Fibroblast of skin of right biceps (primary cell): ENCODE measurements at places on chromosomes 1 and 21.

GRCh38 chr1:32609180-32609579 lies 41.2 kb downstream of the ZBTB8OS start:
- DNase-seq = no peak

- peak; percentile 48 for DNase-seq
These were observed 13.4 kb downstream of the CFAP74 start for GRCh38 chr1:1990222-1990621.

GRCh38 chr1:59570524-59570923 lies 244.2 kb upstream of the HOOK1 start:
- no peak for DNase-seq

DNA sequence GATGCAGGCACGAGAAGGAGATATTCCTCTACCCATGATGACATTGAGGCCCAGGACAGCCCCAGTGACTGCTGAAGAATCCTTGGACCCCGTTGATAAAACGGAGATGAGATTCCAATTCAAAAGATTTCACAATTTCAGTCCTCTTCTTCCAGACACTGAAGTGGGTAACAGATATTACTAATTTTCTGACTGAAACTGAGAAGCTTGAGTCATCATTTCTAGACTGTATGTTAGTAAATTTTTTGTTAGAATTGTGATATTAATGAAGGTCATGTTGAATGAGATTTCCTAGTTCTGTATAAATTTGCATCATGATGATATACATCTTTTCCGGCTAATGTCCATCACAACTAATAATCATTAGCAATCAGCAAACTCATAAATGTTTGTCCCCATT lies 185.8 kb downstream of the CHRM3 start:
- DNase-seq = no peak

- DNase-seq = no peak
These were observed 381.1 kb upstream of the NCAM2 start for GRCh38 chr21:20617130-20617529.

- no peak for DNase-seq
These were observed 18.2 kb downstream of the CAP1 start for GRCh38 chr1:40058453-40059337.

DNA sequence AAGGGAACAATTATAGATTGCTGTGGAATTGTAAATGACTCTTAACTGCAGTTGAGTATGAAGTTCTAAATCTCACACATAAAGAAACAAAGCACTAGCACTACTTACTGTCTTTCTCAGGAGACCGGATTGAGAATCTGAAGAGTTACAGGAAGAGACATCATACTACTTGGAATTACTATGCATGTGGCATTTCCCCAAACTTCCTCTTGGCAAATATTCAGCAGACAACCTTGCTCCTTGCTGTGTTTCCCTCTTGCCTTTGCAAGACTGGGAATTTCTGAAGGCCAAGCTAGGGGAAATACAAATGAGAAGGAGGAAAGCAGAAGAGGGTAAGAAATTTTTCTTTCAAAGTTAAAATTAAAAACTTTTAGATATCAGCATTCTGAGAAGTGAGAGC lies 173.6 kb upstream of the KCTD3 start:
- DNase-seq = no peak

- DNase-seq = no peak
These were observed 87.1 kb upstream of the ACTRT2 start for GRCh38 chr1:2934156-2934540.

GRCh38 chr1:67053535-67053784 lies 488 bp downstream of the SLC35D1 start:
- peak; percentile 63 for DNase-seq

- no peak for DNase-seq
These were observed 21.5 kb downstream of the PTPRF start for GRCh38 chr1:43552059-43552742.

- no peak for DNase-seq
These were observed 1.2 kb upstream of the EPHA10 start for GRCh38 chr1:37765916-37766664.

DNA sequence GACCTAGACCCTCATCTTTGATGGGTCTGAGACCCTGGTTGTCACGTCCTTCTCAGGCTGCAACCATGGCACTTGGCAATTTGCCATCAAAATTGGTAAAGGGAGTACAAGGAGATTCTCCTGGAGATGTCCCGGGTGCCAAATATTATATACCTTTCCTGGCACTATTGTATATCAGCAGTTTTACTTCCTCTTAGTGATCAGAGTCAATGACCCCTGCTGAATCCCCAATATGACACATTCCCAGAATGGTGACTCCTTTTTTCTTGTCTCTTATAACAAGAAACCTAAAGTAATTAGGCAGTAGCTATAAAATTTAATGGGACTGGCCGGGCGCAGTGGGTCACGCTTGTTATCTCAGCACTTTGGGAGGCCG lies 39.6 kb upstream of the CDC42BPA start:
- DNase-seq = no peak

GRCh38 chr1:56418151-56418631 lies 161.2 kb downstream of the PLPP3 start:
- DNase-seq = no peak

DNA sequence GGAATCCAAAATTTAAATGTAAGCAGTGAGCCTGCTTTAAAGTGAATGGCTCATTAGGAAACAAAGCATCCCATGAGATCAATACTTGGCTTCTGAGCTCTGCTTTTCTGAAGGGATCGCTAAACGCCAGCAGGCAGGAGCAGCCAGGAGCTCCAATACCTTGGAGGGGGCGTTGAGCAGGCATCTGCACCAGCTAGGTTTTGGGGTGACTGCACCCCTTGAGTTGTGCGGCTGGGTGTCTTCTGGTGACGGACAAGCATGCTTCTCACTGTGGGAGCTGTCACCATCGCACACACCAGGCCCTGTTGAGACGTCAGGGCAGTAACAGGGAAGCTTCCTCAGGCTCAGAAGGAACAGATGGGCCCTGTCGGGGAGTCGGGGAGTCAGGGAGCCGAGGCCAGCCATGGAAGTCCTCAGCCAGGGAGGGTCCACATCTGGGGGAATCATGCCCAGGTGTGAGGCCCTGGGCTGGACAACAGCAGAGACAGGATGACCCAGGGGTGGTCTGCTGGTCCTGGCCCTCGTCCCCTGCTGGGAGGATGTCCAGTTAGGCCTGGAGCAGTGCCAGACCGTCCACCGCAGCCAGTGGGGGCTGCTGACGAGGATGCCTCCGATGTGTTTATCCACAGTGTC lies 57.9 kb upstream of the ADARB1 start:
- DNase-seq = no peak

- no peak for DNase-seq
These were observed 6.2 kb downstream of the CFAP410 start for GRCh38 chr21:44332965-44333364.

- no peak for DNase-seq
These were observed 14.4 kb downstream of the FHAD1 start for GRCh38 chr1:15261155-15262002.

DNA sequence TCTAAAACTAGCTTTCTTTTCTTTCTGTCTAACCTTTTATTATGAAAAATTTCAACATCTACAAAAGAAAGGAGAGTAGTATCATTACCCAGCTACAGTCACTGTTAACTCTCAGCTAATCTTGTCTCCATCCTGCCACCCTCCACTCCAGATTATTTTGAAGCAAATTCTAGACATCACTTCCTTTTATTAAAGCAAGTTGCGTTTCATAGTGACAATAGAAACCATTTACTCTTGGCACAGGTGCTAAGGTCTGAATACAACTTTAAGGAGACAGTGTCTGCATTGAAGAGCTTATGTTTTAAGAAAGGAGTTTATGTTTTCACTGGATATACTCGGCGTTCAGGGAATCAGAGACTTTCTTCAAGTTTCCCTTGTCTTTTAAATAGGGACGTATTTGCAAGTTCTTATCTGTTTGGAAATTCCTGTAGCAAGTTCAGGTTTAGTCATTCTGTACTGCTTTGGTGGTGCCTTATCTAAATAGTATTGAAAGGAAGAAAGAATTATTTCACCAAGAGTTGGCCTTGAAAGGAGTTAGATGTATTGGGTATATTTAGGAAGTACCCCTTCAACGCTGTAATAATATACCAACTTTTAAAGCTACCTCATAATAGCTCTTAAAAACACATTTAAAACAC lies 42.7 kb downstream of the ITSN1 start:
- DNase-seq = no peak

DNA sequence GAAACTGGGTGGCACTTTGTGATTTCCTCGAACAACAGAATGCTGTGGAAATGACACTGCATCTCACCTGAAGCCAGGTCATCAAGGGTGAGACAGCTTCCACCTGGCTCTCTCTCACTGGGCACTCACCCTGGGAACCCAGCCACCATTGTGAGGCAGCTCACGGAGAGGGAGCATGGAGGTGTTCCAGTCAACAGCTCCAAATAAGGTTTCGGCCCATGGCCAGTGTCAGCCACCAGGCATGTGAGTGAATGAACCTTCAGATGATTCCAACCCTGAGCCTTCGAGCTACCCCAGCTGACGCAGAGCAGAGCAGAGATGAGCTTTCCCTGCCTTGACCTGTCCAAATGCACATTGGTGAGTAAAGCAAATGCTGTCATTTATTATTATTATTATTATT lies 58.1 kb downstream of the SYDE2 start:
- no peak for DNase-seq

GRCh38 chr1:88655685-88656299 lies 28.3 kb upstream of the PKN2 start:
- peak; percentile 31 for DNase-seq

DNA sequence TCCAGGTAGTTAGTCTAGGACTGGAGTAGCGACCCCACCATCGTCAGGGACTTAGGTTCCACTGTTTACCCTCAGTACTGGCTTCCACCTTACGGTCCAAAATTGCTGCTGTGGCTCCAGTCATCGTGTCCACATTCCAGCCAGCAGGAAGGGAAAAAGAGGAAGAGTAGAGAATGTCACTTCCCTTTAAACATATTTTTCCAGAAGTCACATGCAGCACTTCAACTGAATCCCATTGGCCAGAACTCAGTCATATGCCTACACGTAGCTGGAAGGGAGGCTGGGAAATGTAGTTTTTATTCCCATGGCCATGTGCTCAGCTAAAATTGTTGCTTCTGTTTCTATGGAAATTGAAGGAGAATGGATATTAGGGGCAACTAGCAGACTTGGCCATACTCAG lies 84.1 kb upstream of the SELENON start:
- no peak for DNase-seq

DNA sequence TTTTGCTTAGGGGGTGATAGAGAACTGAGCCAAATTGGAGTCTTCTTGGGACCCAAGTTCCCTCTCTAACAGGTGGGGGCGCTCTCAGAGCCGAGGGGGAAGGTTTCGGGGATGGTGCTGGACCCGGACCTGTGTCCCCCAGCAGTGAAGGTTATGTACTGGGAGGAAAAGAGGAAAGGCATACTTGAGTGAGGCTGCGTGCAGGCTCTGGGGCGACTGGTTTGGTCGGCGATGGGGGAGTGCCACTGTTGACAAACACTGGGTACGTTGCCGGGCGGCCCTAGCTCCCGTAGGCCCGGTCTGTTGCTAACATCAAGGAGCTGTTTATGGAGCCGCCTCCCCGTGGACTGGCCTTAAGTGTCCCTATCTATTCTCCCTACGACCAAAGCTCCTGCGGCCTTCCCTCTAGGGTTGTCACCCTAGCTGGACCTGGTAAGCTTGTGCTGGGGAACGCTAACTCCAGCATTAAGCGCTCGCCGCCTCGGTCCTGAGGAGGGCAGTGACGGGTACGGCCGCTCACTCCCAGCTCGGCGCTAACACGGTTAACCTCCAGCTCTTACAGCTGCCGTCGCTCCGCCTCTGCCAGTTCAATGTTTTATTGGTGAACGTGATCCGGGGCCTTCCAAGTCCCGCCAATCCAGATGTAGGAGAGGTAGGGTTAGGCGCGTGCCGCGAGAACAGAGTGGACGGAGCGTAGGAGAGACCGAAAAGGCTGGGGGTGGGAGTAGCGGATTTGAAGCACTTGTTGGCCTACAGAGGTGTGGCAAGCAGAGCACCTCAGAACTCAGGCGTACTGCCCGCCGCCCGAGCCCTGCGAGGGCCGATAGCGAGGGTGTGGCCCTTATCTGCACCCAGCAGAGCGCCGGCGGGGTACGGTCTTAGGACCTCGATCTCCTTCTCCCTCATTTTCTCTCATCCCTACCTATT lies at the start of gene PPOX:
PPOX (plus strand) TSS at position 685 of the 927 bp plus-strand sequence. CDS start 422 bp downstream, outside the sequence.
- peak; percentile 97 for DNase-seq

- peak; percentile 43 for DNase-seq
These were observed 44.2 kb upstream of the MARK1 start for GRCh38 chr1:220483700-220484099.

GRCh38 chr1:241012708-241013340 lies 344.2 kb downstream of the RGS7 start:
- DNase-seq = no peak

GRCh38 chr1:181192316-181192715 lies 103.8 kb downstream of the IER5 start:
- DNase-seq = no peak

DNA sequence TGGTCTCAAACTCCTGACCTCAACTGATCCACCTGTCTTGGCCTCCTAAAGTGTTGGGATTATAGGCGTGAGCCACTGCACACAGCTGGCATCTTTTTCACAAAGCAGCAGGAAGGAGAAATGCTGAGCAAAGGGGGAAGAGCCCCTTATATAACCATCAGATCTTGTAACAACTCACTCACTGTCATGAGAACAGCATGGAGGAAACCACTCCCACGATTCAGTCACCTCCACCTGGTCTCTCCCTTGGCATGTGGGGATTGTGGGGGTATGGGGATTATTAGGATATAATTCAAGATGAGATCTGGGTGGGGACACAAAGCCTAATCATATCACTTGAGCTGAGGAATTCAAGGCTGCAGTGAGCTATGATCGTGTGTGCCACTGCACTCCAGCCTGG lies 3.0 kb upstream of the MFSD2A start:
- DNase-seq = no peak

DNA sequence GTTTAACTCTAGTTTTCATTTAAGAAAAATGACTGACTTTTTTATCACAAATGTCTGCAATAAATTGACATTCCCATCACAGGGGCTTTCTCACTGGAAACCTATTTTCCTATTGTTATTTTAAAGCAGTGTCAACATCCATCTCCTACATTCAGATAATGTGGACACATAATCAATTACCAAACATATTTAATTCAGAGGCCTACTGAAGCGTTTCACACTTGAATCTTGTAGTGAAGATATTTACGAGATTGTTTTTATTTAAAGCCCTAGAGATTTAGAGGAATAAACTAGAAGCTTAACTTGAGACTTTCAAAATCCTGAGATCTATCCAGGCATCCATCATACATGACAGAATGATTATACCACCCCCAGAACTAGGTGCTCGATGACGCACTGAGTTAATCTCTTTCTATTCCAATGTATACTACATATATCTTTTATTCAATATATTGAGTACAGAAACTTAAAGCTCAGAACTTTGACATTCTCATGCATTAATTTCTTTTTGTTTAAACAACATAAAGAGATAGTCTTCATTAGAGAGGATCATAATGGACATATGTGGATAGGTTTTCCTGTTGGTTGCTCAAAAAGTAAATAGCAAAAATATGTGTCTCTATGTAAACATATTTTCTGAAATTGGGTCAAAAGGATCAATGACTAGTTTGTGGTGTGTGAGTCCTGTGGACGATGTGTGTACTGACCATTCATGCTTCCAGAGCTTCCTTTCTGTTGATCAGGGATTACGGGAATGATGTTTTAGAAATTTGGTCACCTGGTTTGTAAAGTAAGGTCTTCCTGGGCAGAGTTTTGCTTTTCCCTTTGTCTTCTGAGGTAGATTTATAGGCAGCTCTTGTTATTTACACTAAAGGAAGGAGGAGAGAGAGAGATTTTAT lies 171.5 kb upstream of the HMCN1 start:
- DNase-seq = no peak

- DNase-seq = peak; percentile 52
These were observed 113.4 kb downstream of the DISP1 start for GRCh38 chr1:222928212-222928611.

GRCh38 chr1:224289396-224289795 lies 40.6 kb downstream of the NVL start:
- DNase-seq = no peak

- no peak for DNase-seq
These were observed 91.3 kb downstream of the ZSCAN20 start for GRCh38 chr1:33563699-33564098.
